ENCODE measurements at places on chromosomes 7 and 10. TPM values are rescaled to one million over a fixed set of nuclear protein-coding genes. Genes with fewer than 3 reads are reported as not detected.

Gene DYNC1I1
- not detected for total RNA-seq

DNA sequence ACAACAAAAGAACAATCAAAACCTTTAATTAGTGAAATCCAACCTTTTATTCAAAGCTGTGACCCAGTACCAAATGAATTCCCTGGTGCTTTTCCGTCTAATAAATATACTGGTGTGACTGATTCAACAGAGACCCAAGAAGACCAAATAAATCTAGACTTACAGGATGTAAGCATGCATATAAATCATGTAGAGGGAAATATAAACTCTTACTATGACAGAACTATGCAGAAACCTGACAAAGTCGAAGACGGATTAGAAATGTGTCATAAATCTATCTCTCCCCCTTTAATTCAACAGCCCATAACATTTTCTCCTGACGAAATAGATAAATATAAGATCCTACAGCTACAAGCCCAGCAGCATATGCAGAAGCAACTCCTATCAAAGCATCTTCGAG, 540.6 kb upstream of the TEX47 start:
- no peak for DNase-seq

DNA sequence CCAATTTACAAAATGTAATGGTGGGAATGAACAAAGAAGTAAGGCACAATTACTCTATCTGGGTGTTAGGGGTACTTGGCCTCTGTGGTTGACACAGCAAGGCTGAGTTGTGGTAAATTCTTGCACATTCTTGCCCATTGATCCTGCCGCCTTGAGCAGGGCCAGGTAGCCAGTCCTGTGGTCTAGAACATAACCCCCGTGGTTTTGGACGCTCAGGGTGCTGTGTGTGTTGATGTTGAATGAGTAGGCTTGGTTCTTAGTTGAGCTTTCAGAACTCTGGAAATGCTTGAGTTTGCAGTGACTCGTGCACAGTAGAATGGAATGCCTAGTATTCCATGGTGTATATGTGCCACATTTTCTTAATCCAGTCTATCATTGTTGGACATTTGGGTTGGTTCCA, 42.3 kb upstream of the CDHR3 start:
- DNase-seq, result no peak

Gene C10orf105
- total RNA-seq, result not detected

- DNase-seq, result no peak
These were observed 208.4 kb upstream of the KLF14 start for GRCh38 chr7:130942211-130942964.

DNA sequence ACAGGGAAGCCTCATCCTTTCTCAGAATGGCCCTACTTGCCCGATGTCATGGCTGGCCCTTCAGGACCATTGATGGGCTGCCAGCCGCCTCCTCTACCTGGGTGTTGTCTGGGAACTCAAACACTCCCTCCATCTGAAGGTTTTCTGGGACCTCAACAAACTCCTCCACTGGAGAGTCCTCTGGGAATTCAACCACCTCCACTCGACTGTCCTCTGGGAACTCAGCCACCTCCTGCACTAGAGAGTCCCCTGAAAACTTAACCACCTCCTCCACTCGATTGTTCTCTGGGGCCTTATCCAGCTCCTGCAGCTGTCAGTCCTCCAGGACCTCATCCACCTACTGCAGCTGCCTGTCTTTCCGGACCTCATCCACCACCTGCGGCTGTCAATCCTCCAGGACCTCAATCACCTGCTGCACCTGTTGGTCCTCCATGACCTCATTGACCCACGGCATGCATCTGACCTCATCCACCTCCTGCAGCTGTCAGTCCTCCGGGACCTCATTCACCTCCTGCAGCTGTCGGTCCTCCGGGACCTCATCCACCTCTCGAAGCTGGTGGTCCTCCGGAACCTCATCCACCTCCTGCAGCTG, 37.1 kb downstream of the MAT1A start:
- no peak for DNase-seq

Gene RBP4
- not detected for total RNA-seq

DNA sequence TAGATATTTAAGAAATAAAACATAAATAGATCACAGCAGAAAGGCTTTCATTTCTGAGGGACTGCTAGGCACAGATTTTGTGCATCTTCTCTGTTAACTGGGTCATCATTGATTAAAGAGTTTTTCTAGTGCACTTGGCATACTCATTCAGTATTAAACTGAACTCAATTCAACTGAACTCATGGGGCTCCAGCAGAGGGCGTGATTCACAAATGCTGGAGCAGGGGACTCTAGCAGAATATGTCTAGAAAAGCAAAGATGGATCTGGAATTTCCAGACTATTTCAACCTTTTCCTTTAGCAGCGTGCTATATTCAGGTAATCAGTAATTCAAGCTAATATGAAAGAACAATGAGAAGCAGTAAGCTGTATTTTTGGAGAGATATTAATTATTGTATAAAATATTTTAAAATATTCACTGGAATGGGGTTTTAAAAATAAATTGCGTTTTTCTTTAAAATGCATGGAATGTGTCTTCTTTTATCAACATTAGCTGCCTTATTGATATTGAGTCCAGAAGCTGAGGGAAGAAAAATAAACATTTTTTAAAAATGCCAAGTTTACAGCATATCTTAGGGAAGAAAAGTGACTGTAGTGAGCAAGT, 296.8 kb upstream of the CACNA2D1 start:
- no peak for DNase-seq

Gene FFAR4
- not detected for total RNA-seq

Gene SUGCT
- total RNA-seq, result 0.61 TPM

Gene NUP205
- total RNA-seq, result 84.1 TPM

Gene NUDT13
- total RNA-seq, result 4.6 TPM

- DNase-seq, result no peak
These were observed 344.7 kb downstream of the NEBL start for GRCh38 chr10:20552382-20552781.

- DNase-seq, result no peak
These were observed 64.8 kb downstream of the ZNRF2 start for GRCh38 chr7:30349170-30349569.

Gene NPSR1
- not detected for total RNA-seq

GRCh38 chr7:101303102-101303701, 18.4 kb downstream of the IFT22 start:
- DNase-seq, result no peak

DNA sequence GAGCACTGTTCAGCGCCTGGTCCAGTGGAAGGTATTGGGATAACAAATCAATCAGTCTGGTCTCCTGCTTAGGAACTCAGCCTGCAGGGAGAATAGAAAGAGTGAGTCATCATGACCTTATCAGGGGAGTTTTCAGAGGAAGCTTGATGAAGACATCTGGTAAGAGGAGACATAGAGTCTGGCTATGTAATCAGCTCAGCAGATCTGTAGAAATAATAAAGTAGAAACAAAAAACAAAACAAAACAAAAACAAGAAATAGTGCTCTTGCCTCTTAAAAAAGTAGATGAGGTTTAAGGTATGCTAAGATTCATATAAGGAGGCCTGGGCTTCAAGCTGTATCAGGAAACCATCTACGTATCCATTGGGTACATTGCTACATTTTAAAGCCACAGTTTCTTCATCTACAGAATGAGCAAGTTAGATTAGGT, 14.4 kb downstream of the TAS2R41 start:
- no peak for DNase-seq

Gene AUTS2
- total RNA-seq, result 13.0 TPM

GRCh38 chr7:139648941-139649425, 125.5 kb downstream of the CLEC2L start:
- no peak for DNase-seq

Gene CEP41
- total RNA-seq, result 5.1 TPM

- no peak for DNase-seq
These were observed 98.9 kb downstream of the SVIL start for GRCh38 chr10:29535778-29536453.

- no peak for DNase-seq
These were observed 834 bp downstream of the TAC1 start for GRCh38 chr7:97732565-97733275.

DNA sequence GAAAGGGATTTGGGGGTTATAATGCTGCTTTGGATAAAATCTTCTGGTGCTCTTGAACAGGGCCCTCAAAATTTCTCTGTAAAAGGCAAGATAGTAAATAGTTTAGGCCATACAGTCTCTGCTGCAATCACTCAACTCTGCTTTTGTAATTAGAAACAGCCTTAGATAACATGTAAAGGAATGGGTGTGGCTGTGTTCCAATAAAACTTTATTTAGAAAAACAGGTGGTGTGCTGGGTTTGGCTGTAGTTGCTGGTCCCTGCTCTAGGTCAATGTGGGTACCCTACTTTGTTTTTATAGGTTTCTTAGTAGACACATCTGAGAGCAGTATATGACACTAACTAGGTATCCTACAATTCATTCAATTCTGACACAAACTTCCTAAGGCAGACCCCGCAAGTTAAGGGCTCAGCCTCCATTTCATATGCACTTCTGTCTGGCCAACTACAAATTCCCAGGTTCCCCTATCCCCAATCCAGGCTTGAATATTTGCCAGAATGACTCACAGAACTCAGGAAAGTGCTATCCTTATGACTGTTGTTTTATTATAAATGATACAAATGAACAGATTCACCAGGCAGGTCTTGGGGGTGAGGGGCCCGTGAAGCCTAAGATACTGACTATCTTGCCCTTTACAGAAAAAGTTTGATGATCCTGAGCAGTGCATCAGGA, 349.9 kb downstream of the RPS24 start:
- no peak for DNase-seq

GRCh38 chr7:70694434-70694970, 437.4 kb upstream of the GALNT17 start:
- DNase-seq, result peak; percentile 24

DNA sequence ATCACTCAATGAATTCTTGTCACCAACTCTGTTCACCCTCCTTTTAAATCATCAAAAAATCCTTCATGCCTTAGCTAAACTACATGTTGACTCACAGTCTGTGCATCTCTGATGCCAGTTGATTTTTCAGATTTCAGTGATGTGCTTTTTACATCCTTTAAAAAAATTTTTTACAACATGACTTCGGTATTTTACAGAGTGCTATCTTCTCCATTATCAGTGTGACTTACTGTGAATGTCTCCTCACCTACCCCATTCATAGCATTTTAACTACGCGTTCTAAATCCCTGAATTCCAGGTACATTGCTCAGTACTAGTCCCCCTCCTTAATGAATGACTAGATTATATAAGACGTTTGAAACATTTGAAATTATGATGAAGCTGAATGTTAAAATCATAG, 98.7 kb downstream of the DNAH11 start:
- DNase-seq, result no peak

GRCh38 chr7:158284121-158284520, 303.5 kb downstream of the PTPRN2 start:
- DNase-seq, result no peak

Gene WIPF3
- total RNA-seq, result not detected

GRCh38 chr10:121834757-121835156, 93.1 kb downstream of the ATE1 start:
- DNase-seq, result no peak

DNA sequence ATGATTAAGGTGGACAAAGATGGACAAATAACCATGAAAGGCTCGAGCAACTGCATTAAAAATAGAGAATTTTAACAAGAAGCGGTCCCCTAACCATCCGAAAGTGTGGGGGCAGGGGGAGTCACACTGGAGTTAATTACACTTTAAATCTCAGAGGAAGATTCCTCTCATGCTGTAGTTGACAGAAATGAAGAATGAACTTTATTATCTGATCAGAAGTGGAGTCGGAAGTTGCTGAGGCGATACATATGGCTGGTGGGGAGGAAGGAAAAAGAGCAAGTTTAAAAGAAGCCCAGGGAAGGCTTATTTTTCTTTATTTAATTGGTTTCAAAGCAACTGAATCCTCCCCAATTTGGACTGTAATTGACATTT, 102.3 kb upstream of the FAM171A1 start:
- DNase-seq, result no peak

Gene ASIC3
- total RNA-seq, result 1.2 TPM

DNA sequence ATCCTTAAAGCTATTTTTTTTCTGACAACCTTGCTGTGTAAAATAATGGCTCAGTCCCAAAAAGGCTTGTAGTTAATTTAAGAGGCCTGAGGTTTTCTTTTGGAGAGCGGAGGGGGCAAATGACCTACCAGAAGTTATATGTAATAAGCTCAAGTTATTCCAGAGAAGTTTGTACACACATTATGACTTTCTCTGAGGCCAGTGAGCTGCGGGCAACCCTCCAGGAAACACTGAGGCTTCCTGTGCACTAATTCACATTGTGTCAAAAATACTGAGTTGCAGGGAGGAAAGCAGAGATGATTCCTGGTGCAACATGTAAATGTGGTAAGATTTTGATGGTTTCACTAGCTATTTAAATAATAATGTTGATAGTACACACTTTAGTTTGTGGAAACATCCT, 188.6 kb downstream of the DIP2C start:
- no peak for DNase-seq

DNA sequence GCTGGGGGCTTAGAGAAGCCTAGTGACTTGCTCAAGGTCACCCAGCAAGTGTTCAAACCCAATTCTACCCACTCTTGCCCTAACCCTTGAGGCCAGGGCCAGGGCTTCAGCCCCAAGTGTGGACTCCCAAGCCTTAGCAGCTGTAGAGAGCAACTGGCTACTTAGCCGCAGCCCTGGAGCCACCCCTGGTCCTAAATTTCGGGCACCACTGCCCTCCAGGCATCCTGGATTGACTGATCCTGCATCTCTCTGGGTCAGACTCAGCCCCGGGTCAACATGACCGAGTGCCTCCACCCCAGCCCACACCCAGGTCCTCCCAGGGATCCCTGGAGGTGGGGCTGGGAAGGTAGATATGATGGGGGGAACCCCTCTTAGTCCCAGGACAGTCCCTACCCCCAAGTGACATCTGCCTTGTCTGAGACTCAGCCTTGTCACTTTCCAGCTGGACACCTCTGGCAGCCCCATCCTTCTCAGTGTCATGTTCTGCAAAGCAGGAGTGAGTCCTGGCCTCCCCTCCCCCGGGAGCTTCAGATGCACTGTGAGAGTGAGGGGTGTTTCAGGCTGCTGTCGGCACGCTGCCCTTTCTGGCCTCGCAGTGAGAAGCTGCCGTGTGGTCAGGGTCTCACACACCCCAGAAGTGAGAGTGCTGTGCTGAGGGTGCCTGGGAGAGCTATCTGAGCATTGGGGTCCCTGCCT, 89.8 kb downstream of the ZMIZ1 start:
- DNase-seq, result no peak

DNA sequence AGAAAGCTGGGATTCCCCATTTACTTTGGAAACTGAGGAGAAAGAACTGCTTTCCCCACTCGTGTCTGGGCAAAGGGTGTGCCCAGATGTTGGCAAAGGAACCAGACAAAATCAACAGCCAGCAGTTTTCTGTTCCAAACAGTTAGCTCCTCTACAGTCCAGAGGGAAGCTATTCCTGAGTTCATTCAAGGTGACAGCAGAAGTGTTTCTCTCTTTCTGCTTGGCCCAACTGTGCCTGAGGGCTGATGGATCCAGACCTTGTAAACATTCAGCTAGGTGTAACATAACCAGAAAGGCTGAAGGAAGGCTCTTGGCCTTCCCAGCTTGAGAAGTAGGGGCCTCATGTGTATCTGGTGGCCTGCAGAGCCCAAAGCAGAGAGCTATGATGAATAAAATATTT, 7.0 kb upstream of the ALDH18A1 start:
- no peak for DNase-seq

Gene HGF
- total RNA-seq, result not detected

Gene ELMO1
- 108 TPM for total RNA-seq

Gene FOXP2
- not detected for total RNA-seq
